Right atrium auricular region (tissue), 2 donors: ENCODE measurements at places on chromosomes 2 and 18.

DNA sequence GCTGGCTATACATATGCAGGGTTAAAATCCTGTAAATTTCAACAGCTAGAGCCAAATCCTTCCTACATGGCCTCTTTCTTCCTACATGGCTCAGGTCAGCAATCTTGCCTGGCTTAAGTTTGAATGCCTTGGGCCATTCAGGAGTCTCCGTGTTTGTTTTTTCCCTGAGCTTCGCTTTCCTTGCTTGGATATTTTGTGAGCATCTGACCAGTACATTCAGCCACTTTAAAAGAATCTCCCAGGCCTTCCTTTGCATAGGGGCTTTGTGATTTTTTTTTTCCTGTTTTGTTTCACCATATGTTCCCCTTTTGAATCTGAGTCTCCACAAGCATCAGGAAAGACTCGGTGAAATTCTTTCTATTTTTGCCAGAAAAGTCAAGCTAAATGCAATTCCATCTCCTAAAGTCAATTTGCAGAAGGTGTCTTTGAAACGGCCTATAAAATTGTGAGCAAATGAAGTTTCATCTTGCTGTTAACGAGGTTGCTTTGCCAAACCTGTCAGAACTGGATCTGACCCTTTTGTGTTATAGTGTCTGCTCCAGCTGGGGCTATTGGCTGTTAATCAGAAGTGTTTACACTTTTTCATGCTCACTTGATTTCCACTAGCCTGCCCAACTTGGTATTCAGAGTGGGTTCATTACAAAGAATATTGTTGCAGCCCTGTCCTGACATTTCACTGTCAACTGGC is 256.9 kb downstream of the DCC start:
- H3K36me3 ChIP-seq, result no peaks in the 10 kb centered on the region
- no peak overlapping the region for H3K4me3 ChIP-seq
- no peaks in the 10 kb centered on the region for H3K27me3 ChIP-seq

- no peaks in the 10 kb centered on the region for H3K4me1 ChIP-seq
- H3K27me3 ChIP-seq, result no peaks in the 10 kb centered on the region
Measured at GRCh38 chr2:32229635-32230034, 35.1 kb downstream of the NLRC4 start.

- H3K27ac ChIP-seq, result no peak overlapping the region
- H3K27me3 ChIP-seq, result peaks cover 4% of the 10 kb centered on the region
- no peaks in the 10 kb centered on the region for H3K4me1 ChIP-seq
- no peak overlapping the region for H3K4me3 ChIP-seq
- no peak for DNase-seq
Measured at GRCh38 chr2:80326214-80326613, 21.7 kb upstream of the LRRTM1 start.

- H3K36me3 ChIP-seq, result no peaks in the 10 kb centered on the region
- peaks cover 7% of the 10 kb centered on the region for H3K4me1 ChIP-seq
- no peak overlapping the region for H3K27ac ChIP-seq
- no peaks in the 10 kb centered on the region for H3K27me3 ChIP-seq
- DNase-seq, result no peak
Measured at GRCh38 chr2:160194351-160194750, 5.7 kb downstream of the ITGB6 start.

- DNase-seq, result no peak
- H3K36me3 ChIP-seq, result no peaks in the 10 kb centered on the region
- no peak overlapping the region for H3K4me3 ChIP-seq
- no peaks in the 10 kb centered on the region for H3K4me1 ChIP-seq
- H3K27ac ChIP-seq, result peak overlapping the region; percentile 53
- no peaks in the 10 kb centered on the region for H3K27me3 ChIP-seq
Measured at GRCh38 chr2:95007031-95007609, 18.4 kb upstream of the MAL start.

GRCh38 chr2:61726456-61727209 is 127.2 kb downstream of the FAM161A start:
- H3K27ac ChIP-seq, result no peak overlapping the region
- DNase-seq, result no peak
- H3K4me3 ChIP-seq, result no peak overlapping the region
- no peaks in the 10 kb centered on the region for H3K36me3 ChIP-seq
- no peaks in the 10 kb centered on the region for H3K4me1 ChIP-seq
- no peaks in the 10 kb centered on the region for H3K27me3 ChIP-seq

- H3K36me3 ChIP-seq, result no peaks in the 10 kb centered on the region
- H3K4me1 ChIP-seq, result no peaks in the 10 kb centered on the region
- no peak overlapping the region for H3K27ac ChIP-seq
- no peaks in the 10 kb centered on the region for H3K27me3 ChIP-seq
- no peak for DNase-seq
Measured at GRCh38 chr2:215681799-215682596, 246.1 kb upstream of the FN1 start.

DNA sequence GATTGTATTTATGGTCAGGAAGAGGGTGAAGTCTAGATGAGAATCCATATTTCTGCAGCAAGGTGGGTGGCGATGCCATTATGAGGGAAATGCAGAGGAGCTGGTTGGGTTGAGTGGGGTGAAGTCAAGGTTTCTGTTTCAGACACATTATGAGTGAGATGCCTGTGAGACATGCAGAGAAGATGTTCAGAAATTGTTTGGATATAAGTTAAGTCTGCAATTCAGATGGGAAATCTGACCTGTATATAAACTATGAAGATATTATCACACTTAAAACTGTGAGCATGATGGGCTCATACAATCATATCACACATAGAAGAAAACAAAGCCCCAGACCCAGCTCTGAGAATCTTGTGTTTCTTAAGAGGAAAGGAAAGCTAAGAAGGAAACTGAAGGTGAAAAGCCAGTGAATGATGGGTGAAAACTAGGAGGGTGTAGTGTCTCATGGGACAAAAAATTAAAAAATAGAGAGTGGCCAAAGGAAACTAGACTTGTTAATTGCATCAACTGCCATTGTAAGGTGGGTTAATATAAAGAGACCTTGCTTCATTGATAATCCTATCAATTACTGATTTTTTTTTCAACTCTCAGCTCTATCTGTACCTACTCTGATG is 14.2 kb downstream of the GALNT5 start:
- no peak overlapping the region for H3K27ac ChIP-seq
- no peaks in the 10 kb centered on the region for H3K27me3 ChIP-seq
- H3K4me1 ChIP-seq, result no peaks in the 10 kb centered on the region
- no peak overlapping the region for H3K4me3 ChIP-seq

- no peak for DNase-seq
- no peaks in the 10 kb centered on the region for H3K27me3 ChIP-seq
- H3K36me3 ChIP-seq, result no peaks in the 10 kb centered on the region
Measured at GRCh38 chr2:181313845-181314244, 143.3 kb upstream of the ITGA4 start.

GRCh38 chr2:190050001-190050400 is 12.5 kb downstream of the MSTN start:
- no peak overlapping the region for H3K4me3 ChIP-seq
- DNase-seq, result no peak
- no peaks in the 10 kb centered on the region for H3K36me3 ChIP-seq
- H3K27me3 ChIP-seq, result no peaks in the 10 kb centered on the region

- no peaks in the 10 kb centered on the region for H3K4me1 ChIP-seq
- H3K27me3 ChIP-seq, result no peaks in the 10 kb centered on the region
- H3K4me3 ChIP-seq, result no peak overlapping the region
- DNase-seq, result no peak
- no peaks in the 10 kb centered on the region for H3K36me3 ChIP-seq
- H3K27ac ChIP-seq, result no peak overlapping the region
Measured at GRCh38 chr2:235981631-235982030, 186.6 kb downstream of the GBX2 start.

DNA sequence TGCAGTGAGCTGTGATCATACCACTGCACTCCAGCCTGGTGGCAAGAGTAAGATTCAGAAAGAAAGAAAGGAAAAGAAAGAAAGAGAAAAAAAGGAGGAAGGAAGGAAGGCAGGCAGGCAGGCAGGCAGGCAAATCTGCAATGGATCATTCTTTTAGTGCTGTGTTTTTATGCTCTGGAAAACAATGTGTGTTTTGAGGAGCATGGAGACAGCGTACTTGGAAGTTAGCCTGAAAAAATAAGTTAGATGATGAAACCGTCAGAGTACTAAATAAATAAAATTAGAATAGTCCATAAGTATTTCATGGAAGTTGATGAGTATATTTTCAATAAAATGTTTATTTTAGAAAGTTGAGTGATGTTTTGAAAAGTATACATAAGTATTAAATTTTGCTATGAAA is 366.4 kb upstream of the CDH20 start:
- no peaks in the 10 kb centered on the region for H3K36me3 ChIP-seq
- H3K27ac ChIP-seq, result no peak overlapping the region
- DNase-seq, result no peak
- no peaks in the 10 kb centered on the region for H3K27me3 ChIP-seq

- no peak for DNase-seq
- no peaks in the 10 kb centered on the region for H3K4me1 ChIP-seq
- no peaks in the 10 kb centered on the region for H3K27me3 ChIP-seq
- H3K4me3 ChIP-seq, result no peak overlapping the region
- no peaks in the 10 kb centered on the region for H3K36me3 ChIP-seq
Measured at GRCh38 chr2:202030691-202031090, 3.0 kb upstream of the FZD7 start.

GRCh38 chr18:53686965-53687364 is 537.5 kb downstream of the MBD2 start:
- H3K27ac ChIP-seq, result no peak overlapping the region
- DNase-seq, result no peak
- H3K36me3 ChIP-seq, result no peaks in the 10 kb centered on the region
- no peaks in the 10 kb centered on the region for H3K27me3 ChIP-seq
- H3K4me1 ChIP-seq, result no peaks in the 10 kb centered on the region

- no peaks in the 10 kb centered on the region for H3K27me3 ChIP-seq
- no peak for DNase-seq
- H3K36me3 ChIP-seq, result no peaks in the 10 kb centered on the region
- H3K4me3 ChIP-seq, result peak overlapping the region; percentile 71
Measured at GRCh38 chr2:152097801-152098495, 896 bp downstream of the CACNB4 start.

GRCh38 chr2:229296536-229296935 is 25.4 kb upstream of the PID1 start:
- DNase-seq, result no peak
- no peaks in the 10 kb centered on the region for H3K36me3 ChIP-seq
- no peaks in the 10 kb centered on the region for H3K4me1 ChIP-seq
- no peak overlapping the region for H3K4me3 ChIP-seq
- no peak overlapping the region for H3K27ac ChIP-seq
- H3K27me3 ChIP-seq, result no peaks in the 10 kb centered on the region

GRCh38 chr18:67143028-67143427 is 373.5 kb downstream of the DSEL start:
- H3K27ac ChIP-seq, result no peak overlapping the region
- no peaks in the 10 kb centered on the region for H3K36me3 ChIP-seq
- DNase-seq, result no peak
- no peaks in the 10 kb centered on the region for H3K27me3 ChIP-seq

DNA sequence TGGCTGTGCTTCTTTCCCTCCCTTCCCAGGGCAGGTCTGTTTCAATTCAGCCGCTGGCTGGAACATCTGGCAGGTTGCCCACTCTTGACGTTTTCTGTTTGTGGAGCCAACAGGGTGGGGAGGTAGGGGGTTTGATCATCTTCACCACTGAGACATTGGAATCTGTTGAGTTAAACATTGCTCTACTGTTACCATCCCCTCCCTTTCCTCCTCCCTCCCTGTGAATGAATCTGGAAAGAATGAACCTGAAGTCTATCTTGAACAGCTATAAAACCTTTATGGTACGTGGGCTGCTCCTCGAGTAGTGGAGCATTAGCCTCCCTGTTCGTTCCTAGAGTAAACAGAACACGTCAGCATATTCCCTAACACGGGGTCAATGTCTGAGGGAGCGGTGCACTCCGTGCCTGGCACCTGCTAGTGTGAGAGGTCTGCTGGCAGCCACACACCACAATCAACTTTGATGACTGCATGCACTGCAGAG is 249.9 kb upstream of the RBBP8 start:
- peaks cover 12% of the 10 kb centered on the region for H3K4me1 ChIP-seq
- peak; percentile 65 for DNase-seq
- H3K4me3 ChIP-seq, result no peak overlapping the region
- no peaks in the 10 kb centered on the region for H3K36me3 ChIP-seq
